Urothelium cell line (cell line): ENCODE measurements at places on chromosomes 7 and 10.

DNA sequence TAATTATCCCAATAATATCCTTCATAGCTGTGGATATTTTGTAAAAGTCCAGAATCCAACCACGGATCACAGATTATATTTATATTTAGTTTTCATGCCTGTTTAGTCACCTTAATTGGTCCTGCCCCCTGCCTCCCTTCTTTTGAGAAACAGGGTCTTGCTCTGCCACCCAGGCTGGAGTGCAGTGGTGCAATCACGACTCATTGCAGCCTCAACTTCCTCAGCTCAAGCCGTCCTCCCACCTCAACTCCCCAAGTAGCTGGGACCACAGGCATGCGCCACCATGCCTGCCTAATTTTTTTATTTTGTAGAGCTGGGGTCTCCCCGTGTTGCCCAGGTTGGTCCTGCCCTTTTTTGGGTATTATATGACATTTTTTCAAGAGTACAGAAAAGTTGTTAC, 129.4 kb downstream of the KAT6B start:
- DNase-seq, result no peak

- no peak for DNase-seq
These were observed 420.8 kb upstream of the AUTS2 start for GRCh38 chr7:69177461-69177861.

DNA sequence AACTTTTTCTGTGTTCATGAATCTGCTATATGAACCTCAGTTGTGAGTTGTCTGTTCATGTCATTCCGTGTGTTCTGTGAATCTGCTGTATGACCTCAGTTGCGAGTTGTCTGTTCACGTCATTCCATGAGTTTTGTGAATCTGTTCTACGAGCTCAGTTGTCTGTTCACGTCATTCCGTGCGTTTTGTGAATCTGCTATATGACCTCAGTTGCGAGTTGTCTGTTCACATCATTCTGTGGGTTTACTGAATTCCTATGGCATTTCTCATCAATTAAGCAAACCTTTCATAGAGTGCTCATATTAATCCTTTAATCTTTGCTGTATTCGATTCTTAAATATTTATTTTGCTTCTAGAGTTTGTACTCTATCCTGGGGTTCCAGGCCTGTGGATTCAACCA, 150.6 kb downstream of the DIP2C start:
- no peak for DNase-seq

- DNase-seq, result peak; percentile 39
These were observed 162.3 kb downstream of the BAMBI start for GRCh38 chr10:28839600-28840007.
